ENCODE measurements at places on chromosomes 11 and 22.

DNA sequence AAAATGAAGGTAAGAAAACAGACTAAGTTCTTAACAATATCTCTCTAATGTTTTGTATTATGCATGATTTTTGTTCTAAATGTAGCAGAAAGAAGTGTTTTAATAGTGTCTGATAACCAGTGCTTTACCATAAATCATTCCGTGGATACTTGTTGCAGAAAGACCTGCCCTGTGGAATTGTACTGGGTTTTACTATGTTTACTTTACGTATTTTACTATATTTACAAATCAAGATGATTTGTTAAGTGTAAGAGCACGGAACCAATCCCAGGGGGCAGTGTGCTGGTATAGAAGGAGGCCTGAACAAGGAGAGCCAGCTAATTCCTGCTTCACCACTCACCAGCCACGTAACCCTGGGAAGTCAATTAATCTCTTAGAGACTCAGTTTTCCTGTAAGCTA, 1.4 kb downstream of the HTR3B start:
- no peak for DNase-seq

- DNase-seq: no peak
These were observed 97.3 kb downstream of the GALNT18 start for GRCh38 chr11:11524436-11525061.

- peak; percentile 20 for DNase-seq
These were observed 566.2 kb downstream of the MIAT start for GRCh38 chr22:27223317-27224177.

DNA sequence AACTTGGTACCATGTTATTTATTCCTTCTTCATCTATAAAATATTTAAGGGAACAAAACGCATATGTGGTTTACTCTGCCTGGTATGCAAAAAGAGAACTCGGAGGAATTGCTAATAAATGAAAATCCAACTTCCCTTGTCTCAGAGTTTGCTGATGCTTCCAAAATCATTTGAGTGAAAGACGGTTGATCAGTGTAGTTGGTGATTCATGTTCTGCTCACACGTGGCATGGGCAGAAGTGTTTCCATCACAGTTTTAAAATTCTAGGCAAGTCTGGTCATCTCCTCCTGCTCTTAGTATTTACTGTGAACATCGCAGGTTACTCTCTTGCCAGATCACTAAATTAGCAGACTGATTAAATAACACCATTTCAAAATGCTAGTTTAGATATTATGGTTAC, 11.9 kb upstream of the PARVB start:
- DNase-seq: no peak

- DNase-seq: no peak
These were observed 183.9 kb upstream of the CTSC start for GRCh38 chr11:88521399-88521798.

GRCh38 chr22:17481424-17481823, 81.9 kb upstream of the SLC25A18 start:
- DNase-seq: no peak

DNA sequence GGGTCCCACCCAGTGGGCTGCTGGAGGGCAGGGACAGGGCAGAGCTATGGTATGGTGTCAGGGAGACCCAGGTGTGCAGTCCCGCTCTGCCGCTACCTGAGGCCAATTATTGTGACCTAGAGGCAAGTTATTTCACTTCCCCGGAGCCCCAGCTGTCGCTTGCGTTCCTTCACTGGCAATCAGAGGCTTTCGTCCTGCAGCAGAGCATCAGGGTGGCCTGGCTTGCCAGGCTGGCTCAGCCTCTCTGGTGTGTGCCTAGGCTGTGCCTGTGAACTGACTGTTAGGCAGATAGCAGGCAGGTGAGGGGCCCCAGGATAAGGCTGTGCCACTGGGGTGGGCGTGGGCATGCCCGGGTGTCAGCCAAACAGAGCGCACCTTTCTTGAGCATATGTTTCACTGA, 31.4 kb downstream of the GLB1L2 start:
- DNase-seq: no peak
